ENCODE measurements at places on chromosomes 6 and 20.

DNA sequence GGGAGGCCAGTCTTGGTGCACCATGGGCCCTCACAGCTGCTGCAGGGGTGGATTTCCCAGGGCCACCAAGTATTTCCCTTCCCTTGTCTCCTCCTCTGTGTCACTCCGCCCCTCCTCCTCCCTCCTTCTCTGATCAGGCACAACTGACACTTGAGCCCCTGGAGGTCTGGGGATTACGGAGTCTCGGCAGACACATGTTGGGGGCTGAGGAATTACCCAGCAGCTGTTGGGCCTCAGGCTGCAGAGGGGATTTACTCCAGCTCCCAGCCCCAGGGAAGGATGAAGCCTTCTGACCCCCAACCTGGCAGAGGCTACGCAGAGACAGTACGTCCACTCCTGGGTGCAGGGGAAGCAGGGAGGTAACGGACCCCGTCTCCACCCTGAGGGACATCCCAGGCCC, 420.5 kb upstream of the SULF2 start:
- DNase-seq, result no peak

- peak; percentile 79 for DNase-seq
Measured at GRCh38 chr20:57902473-57902872, 192.7 kb upstream of the PMEPA1 start.

DNA sequence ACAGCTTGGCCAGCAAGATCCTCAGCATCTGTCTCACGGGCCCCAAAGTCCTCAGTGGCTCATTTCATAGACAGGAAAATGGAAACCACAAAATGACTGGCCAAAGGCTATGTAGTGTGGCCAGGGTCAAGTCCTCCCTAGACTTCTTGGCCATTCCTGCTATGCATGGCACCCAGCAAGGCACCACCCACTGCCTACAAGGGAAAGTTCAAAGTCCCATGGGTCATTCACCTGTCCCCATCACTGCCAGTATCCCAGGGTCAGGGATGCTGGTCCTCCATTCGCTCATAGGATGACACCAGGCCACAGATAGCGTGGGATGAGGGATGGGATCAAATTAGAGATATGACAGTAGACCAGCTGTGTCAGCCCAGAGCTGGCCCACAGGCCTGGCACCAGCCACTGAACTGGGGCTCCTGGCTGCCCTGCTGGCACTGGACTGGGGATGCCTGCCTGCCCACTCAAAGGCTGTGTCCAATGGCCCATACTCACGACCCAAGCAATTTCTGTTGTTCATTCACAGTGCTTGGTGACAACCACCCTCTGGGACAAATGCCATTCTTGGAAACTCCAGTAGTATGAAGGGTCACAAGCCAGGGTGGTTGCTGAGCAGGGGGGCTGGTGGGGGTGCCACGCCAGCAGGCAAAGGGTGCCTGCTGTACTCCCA, 11.6 kb downstream of the ADISSP start:
- no peak for DNase-seq

DNA sequence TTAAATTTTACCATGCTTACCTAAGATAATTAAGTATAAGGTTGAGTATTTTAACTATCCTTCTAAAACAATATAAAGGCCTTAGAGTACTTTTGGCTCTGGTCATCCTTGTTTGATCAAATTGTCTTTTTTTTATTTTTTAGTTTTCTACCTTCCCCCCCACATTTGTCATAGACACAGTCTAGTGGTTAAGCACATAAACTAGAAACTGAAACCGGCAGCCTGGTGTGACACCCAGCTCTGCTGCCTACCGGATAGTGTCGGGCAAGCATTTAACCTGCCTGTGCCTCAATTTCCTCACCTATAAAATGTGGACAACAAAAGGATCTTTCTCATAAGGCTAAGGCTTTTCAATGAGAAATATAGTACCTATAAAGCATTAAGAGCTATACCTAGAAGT, 21.6 kb upstream of the TULP4 start:
- DNase-seq, result no peak

- no peak for DNase-seq
Measured at GRCh38 chr20:32922466-32922865, 63.7 kb downstream of the EFCAB8 start.

DNA sequence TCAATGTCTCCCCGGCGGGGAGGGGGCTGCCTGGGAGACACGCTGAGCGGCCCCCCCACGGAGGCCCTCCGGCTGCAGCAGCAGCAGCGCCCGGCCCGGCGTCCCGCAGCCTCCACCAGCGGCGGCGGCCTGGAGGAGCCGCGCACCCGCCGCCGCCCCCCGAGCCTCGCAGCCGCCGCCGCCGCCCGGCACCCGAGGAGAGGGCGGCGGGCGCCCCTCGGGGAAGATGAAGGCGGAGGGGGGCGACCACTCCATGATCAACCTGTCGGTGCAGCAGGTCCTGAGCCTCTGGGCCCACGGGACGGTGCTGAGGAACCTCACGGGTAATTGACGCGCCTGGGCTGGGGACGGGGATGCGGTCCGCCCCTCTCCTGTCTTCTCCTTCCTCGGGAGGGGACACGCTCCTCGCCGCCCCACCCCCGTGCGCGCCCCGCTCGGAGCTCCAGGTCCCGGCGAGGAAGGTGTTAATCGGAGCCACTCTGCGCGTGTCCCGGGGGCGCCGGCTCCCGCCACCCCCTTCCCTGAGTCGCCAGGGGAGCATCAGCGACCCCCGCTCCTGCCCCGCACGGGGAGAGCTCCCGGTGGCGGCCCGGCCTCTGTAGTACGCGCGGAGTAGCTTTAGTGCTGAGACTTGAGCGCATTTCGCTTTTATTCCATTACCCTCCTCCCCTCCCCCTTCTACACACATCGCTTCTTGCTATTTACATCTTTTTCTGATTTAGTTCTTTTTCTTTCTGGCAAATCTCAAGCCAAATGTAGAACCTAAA, 686 bp downstream of the TMEM170B start:
- peak; percentile 5 for DNase-seq

DNA sequence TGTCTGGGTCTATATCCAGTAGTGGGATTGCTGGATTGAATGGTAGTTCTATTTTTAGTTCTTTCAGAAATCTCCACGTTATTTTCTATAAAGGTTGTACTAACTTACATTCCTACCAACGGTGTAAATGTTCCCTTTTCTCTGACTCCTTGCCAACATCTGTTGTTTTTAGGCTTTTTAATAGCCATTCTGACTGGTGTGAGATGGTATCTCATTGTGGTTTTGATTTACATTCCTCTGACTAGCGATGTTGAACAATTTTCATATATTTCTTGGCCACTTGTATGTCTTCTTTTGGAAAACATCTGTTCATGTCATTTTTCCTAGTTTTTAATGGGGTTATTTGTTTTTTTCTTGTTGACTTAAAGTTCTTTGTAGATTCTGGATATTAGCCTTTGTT, 99.3 kb downstream of the BMP2 start:
- peak; percentile 34 for DNase-seq

DNA sequence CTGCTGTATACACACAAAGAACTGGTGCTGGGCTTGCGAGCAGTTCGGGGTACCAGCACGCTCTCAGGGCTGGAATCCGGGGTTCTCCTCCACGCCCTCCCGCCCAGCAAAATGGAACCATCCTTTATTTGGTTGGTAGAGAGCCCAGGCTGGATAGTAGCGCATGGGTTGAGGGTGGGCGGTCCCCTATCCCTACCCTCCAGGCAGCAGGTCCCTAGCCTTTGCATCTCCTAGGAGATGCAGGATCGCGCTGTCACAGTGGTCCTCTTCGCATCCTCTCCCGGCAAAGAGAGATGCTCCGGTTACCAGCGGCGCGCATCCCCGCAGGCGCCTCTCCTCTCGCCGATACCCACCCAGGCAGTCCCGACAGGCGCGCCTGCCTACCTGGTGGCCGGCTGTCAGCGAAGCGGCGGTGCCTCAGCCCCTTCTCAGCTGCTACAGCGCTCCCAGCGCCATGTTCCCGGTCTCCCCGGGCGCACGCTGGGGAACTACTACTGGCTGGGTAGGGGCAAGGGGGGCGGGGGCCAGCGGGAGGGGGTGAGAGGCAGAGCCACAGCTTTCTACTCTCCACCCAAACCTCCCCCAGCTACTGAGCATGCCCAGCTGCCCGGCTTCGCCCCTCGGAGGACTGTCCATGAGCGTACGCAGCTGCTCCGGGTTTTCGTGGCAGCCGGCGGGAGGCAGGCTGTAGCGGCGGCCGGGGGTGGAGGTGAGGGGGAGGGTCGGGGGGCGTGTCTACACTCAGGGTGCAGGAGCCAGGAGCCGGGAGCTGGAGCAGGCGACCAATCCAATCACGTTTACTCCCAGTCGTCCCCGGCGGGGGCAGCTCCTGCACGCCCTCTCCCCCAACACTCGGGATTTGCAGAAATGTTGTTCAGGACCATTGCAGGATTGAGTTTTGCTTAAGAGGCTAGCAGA, at the start of gene PAK5:
TSS of gene PAK5 (minus strand) at position 699 of the 918 bp plus-strand sequence. CDS start 194,748 bp downstream, outside the sequence.
- peak; percentile 48 for DNase-seq

GRCh38 chr6:25652007-25652515, at the start of gene SCGN:
TSS of gene SCGN (plus strand) at chr6:25652215. CDS start at chr6:25652404, 189 bp downstream.
- DNase-seq, result peak; percentile 61

DNA sequence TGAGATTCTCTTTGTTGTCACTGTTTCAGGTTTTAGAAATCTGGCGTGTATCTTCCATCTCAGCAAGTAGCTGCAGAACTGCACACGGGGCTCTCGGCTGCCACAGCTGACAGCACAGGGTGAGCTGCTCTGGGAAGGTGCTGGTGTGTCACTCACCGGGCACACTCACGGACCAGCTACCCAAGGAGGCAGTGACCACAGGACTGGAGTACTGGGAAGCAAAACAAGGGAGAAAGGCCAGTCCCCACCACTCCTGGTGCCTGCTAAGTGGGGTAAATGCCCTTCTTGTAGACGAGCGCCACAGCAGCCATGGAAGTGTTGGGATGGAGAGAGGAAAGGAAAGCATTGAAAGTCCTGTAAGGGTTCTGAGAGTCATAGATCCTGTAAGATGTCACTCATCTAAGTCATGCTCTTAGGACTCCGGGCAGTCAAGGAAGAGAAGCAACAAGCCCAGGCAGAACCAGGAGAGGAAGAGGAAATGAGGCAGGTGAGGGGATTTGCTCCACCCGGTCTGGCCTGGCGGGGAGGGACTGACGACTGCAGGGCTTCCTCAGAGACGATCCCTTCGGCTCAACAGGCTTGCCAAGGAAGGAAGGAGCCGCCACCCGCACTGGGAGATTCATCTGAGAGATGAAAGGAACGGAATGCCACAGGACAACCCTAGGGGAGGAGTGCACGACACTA, 48.1 kb downstream of the PRDM1 start:
- DNase-seq, result no peak

GRCh38 chr20:31987744-31988143, 19.8 kb downstream of the XKR7 start:
- DNase-seq, result no peak

DNA sequence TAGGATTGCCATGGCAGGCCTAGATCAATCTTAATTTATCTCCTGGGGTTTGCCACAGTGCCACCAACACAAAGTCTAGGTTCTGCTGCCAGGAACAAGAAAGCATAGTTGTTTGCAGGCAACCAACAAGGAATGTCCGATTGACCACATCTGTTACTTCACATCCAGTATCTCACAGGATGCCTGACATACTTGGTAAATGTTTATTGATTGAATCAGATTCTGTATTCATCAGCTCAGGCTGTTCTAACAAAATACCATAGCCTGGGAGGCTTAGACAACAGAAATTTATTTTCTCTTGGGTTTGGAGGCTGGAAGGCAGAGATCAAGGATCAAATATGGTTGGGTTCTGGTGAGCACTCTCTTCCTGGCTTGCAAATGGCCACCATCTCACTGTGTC, 26.3 kb upstream of the MC3R start:
- peak; percentile 45 for DNase-seq

DNA sequence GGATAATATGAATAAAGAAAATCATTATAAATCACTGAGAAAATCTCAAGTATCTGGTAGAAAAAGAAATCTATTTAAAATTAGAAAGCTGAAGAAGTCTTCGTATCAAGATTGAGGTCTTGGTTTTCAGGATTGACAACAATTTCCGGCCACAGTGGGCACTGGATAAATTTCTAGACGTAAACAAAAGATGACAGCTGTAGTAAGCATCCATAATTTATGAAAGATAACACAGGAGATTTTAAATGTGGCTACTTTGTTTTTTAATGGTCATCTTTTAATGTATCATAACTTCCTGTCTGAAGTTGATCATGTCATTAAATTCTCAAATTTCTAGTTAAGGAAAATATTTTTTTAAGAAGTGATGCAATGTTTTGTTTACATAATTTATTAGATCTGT, 444.2 kb downstream of the HTR1B start:
- no peak for DNase-seq

Data from astrocyte of the spinal cord (primary cell).